Vein endothelial cell (primary cell): ENCODE measurements at places on chromosomes 12 and 14. TPM values are rescaled to one million over a fixed set of nuclear protein-coding genes. Genes with fewer than 3 reads are reported as not detected.

The GRIP1 gene
- total RNA-seq = under 0.01 and 0.10 TPM in 2 replicates

The MAPK1IP1L gene
- total RNA-seq = 65.0 and 75.2 TPM in 2 replicates

The TSPAN19 gene
- total RNA-seq = not detected in 2 replicates

The IFI27 gene
- 22.2 and 28.8 TPM in 2 replicates for total RNA-seq

The LHX5 gene
- not detected in 2 replicates for total RNA-seq

The TMEM132D gene
- not detected in 2 replicates for total RNA-seq

The MNAT1 gene
- 58.8 and 77.4 TPM in 2 replicates for total RNA-seq

The AREL1 gene
- total RNA-seq = 46.1 and 48.0 TPM in 2 replicates

The TMPRSS12 gene
- total RNA-seq = not detected in 2 replicates

The PRB2 gene
- not detected in 2 replicates for total RNA-seq

The IRAK3 gene
- total RNA-seq = 9.8 and 11.6 TPM in 2 replicates

The SMCO3 gene
- total RNA-seq = 0.10 and 0.65 TPM in 2 replicates

The RD3L gene
- total RNA-seq = not detected in 2 replicates

The GYS2 gene
- not detected in 2 replicates for total RNA-seq

The PZP gene
- 0.98 and 1.1 TPM in 2 replicates for total RNA-seq

The LRRIQ1 gene
- total RNA-seq = 0.33 and 0.86 TPM in 2 replicates

The UTP20 gene
- total RNA-seq = 19.9 and 34.2 TPM in 2 replicates

The CCDC175 gene
- not detected in 2 replicates for total RNA-seq

The SUSD6 gene
- 28.1 and 29.7 TPM in 2 replicates for total RNA-seq

The PLBD1 gene
- 0.10 TPM in 1 of 2 replicates, not detected in the other for total RNA-seq

The CARMIL3 gene
- under 0.01 TPM in 1 of 2 replicates, not detected in the other for total RNA-seq
